ENCODE measurements at places on chromosomes 3 and 15. TPM values are rescaled to one million over a fixed set of nuclear protein-coding genes. Genes with fewer than 3 reads are reported as not detected.
A peak's percentile ranks its signal among the peaks of the same experiment; 100 is the strongest.

DNA sequence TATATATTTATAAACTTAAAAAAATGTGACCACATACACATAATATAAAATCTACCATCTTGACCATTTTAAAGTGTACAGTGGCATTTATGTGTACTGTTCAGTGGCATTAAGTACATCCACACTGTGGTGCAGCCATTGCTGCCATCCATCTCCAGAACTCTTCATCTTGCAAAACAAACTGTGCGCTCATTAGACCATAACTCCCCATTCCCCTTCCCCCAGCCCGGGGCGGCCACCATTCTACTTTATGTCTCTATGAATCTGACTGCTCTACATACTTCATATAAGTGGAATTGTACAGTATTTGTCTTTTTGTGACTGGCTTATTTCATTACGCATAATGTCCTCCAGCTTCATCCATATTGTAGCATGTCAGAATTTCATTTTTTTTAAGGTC is 47.8 kb downstream of the CTXND1 start:
- DNase-seq = no peak

DNA sequence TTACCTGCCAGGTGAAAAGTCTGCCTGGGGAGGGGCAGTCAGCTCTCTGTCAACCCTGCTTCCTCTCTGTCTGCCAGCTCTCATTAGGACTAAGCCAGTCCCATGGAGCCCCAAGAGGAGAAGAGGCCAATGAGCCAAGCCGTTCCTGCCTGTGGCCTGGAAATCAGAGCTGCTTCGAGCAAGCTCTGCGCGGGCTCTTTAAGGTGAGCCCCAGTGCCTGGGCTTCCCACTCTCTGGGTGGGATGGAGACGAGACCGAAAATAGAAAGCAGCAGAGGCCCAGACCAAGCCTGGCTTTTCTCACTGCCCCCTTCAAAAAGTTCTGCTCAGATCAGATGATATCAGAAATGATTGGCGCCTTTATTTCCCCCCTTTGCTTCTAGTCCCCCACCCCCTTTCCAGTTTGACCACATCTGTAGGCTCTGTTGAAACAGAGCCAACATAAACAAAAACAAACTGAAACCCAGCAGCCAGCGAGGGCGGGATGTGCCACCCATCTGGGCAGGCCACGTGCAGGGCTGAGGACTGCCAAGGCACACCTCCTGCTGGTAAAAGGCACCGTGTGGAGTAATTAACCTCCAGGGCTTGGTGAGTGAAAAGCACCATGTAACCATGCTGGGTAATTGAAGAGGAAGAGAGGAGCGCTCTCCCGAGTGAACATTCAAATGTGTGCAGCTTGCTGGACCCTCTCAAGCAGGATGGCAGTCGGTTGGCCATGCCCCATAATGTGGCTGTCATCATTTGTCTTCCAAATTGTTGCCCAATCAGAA is 471.0 kb upstream of the PROK2 start:
- DNase-seq = peak; percentile 44

GRCh38 chr3:10935846-10936631 is 56.5 kb upstream of the SLC6A1 start:
- DNase-seq = no peak

- DNase-seq = no peak
These were observed 125.0 kb upstream of the ROPN1 start for GRCh38 chr3:124116906-124117305.

DNA sequence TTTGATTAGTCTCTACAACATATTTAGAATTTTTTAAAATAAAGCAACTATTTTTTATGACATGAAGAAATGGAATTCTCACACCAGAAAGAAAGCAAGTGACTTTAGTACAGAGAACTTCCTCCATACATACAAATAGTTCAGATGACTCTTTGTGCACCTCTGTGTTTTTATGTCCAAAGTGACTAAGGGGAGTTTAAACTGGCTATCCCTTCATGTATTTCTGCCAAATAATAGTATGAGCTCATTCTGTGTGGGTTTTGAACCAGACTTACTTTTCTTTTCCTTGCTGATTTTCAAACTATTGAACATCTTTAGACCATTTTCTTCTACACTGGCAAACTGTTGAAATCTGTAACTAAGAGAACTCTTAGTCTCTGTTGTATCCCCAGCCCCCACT is 196.3 kb downstream of the EPHA3 start:
- DNase-seq = no peak

DNA sequence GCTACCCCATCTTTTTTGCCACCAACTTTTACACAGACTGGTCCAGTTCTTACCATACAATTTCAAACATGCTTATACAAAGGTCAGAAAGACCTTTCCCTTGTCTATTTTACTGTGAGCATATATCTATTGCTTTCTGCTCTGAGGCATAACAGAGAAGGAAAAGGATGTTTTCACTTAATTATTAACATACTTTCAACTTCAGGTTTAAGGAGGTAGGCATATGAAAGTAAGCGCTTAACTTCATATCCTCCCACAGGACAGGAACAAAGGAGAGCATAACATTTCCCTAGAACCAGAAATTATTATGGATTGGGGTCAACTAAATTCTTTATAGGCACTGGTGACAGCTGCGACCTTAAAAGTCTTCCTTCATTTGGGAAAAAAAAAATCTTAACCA is 1.1 kb downstream of the MYEF2 start:
- no peak for DNase-seq

Gene DAZL
- total RNA-seq = not detected

Gene NRG4
- total RNA-seq = not detected

Data from uterus (tissue), 4 donors.